ENCODE measurements at places on chromosomes 3 and 15.
A peak's percentile ranks its signal among the peaks of the same experiment; 100 is the strongest.

DNA sequence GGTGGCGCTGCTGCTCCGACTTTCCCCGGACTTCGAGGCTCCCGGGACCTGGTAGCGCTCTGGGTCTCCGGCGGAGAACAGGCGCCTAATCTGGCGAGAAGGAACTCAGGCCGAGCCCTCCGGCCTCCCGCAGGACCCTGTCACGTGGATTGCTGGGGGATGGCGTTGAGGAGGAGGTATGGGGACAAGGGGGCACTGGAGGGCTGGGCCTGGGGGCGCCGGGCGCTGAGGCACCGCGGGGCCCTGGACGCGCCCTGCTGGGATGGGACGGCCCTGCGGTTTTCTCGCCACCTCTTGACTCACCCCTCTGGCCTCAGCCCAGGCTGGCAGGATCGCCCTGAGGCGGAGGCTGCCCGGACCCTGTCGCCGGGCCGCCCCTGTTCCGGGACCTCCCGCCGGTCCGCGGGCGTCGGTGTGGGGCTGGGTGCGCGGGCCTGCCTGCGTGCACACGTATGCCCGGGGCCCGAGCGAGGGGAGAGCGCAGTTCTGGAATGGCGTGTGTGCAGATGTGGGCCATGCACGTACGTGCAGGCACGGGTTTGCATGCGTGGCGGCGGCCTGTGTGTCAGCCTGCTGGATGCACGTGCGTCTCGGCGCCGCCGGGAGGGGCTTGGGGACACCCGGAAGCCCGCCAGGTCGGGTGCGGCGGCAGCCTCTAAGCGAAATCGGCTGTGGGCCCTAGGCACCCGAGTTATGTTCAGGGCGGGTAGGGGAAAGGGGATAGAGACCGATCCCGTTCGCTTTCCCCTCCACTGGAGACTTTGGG is 752 bp downstream of the C15orf39 start:
- peak; percentile 59 for DNase-seq

DNA sequence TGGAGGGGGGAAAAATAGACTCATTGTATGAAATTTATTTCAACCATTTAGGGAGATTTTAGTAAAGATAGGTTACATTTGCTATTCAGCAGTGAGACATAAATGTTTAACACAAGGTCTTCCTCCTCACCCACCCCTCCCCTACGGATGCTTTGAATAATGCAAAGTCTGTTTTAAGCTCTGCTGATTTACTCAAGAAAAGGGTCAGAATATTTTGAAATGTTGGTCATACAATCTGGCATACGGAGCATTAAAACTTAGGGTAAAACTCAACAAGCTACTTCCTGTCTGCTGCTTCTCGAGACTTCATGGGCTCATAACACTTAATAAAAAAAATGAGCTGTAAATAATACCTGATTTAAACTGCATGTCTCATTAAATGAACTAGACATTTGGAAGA is 156.3 kb downstream of the WNT5A start:
- no peak for DNase-seq

GRCh38 chr15:49134683-49135341 is 20.6 kb downstream of the COPS2 start:
- DNase-seq = no peak

GRCh38 chr3:187041362-187042307 is 97.7 kb downstream of the RPL39L start:
- no peak for DNase-seq

- no peak for DNase-seq
Observed at GRCh38 chr3:193845144-193845543, 252.1 kb downstream of the OPA1 start.

- DNase-seq = no peak
Observed at GRCh38 chr3:118128886-118129285, 905.8 kb downstream of the IGSF11 start.

- DNase-seq = no peak
Observed at GRCh38 chr3:72899349-72899765, 11.5 kb downstream of the GXYLT2 start.

DNA sequence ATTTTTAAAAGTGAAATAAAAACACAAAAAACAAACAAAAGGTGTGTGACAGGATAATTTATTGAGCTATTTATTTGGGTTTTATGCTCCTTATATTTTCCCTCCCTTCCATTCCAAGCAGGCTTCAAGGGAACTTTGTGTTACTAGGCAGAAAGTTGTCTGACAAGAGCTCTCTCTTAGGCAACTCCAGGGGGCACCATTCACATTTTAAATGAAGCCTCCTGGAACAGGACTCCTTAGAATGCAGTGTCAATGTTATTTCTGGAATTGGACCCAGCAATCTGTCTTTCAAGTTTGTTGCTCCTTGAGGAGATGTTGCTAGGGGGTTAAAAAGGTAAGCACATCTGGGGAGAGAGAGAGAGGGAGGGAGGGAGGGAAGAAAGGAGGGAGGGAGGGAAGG is 5.4 kb upstream of the RFX7 start:
- no peak for DNase-seq

- DNase-seq = no peak
Observed at GRCh38 chr3:177516158-177517011, 319.1 kb upstream of the TBL1XR1 start.

Measured in stimulated activated CD8-positive, alpha-beta memory T cell treated with anti-CD3 and anti-CD28 coated beads, Interleukin-15, amount 100 ng/mL, for 1 hour (primary cell).